Activated CD4-positive, CD25-positive, alpha-beta regulatory T cell treated with anti-CD3 and anti-CD28 coated beads, Interleukin-2, amount 50 U/mL, for 24 hours (primary cell): ENCODE measurements at places on chromosomes 5 and 9.

DNA sequence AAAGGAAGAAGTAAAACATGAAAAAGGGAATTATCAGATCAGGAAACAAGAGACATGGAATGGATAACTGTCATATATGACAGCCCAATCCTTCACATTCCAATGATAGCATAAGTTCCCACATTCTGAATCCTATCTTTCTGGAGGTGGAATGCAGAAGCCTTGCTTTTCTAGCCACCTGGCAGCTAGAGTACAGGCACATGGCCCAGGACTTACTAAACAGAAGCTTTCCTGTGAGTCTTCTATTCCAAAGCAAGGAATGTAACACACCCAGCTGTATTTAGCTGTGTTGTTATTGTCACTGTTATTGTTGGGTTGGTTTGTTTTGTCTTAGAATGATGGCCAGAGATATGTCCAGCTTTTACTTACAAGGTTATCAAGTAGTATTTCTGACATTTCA, 780.5 kb upstream of the ZNF608 start:
- no peak for ATAC-seq

- no peak for ATAC-seq
Observed at GRCh38 chr9:86073839-86074238, 25.5 kb downstream of the GOLM1 start.

DNA sequence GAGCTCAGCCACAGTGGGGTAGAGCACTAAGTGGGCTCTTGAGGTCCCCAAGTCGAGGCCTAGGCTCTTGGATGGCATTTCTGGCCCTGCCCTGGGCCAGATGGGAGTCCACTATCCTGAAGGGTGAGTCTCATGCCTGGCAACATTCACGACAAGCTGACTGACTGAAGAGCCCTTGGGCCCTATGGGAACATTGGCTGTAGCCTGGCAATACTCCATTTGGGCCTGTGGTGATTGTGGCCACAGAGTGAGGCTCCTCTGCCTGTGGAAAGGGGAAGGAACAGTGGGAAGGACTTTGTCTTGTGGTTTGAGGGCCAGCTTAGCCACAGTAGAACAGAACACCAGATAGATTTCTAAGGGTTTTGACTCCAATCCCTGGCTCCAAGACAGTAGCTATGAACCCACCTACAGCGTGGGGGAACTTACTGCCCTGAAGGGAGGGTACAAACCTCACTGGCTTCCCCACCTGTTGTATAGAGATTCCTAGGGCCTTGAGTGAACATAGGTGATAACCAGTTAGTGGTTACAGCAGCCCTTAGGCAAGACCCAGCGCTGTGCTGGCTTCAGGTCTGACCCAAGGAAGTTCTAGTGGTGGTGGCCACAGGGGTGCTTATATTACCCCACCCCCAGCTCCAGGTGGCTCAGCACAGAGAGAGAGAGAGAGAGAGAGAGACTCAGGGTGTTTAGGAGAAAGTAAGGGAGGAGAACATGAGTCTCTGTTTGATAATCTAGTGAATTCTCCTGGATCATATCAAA, 72.4 kb downstream of the KIAA0825 start:
- no peak for ATAC-seq

DNA sequence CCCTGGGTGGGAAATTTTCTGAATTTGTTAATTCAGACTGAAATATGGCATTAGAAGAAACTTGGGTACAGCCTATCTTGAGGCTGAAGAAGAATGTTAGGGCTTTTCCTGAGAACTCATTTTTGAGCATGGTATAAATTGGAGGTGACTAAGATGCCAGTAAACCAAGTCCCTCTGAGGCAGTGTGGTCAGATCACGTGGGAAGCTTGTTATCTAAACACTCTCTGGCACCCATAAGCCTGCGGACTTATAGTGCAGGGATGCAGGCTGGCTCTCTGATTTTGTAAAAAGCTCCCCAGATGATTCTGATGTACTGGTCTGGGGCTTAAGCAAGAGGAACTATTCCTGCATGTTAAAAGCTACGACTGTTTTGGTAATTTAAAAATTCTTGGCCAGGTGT, 34.3 kb downstream of the MTMR12 start:
- ATAC-seq, result no peak
